Fibroblast of skin of scalp (primary cell): ENCODE measurements at places on chromosomes 3 and 15.
A peak's percentile ranks its signal among the peaks of the same experiment; 100 is the strongest.

- DNase-seq: no peak
These were observed 58.5 kb downstream of the TGFBR2 start for GRCh38 chr3:30664884-30665283.

GRCh38 chr3:23762214-23762613 lies 43.5 kb upstream of the UBE2E1 start:
- DNase-seq: no peak

DNA sequence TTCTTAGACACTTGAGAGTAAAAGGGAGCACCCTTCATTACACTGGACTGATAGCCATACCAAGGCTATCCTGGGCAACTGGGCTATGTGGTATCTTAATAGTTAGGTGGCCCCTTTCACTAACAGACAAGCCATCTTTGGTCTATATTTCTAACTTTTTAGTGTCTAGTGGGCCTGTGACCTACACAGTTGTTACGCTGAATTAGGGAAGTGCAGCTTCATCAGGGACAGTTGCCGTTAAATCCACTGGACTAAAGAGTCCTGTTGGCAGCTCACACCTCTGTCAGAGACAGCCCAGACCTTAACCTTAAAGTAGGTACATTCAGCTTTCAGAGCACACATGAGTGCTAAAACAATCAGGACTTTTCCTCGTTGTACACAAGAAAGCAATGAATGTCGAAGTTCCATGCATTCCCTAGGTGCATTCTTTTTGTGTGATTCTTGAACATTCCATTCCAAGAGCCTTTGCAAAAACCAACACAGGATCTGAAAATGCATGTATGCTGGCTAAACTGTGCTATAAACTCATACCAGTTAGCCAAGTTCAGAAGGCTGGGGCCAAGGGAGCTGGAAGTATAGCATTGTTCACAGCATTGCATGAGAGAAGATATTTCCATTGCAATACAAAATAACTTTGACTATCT lies 230.2 kb upstream of the EIF1B start:
- DNase-seq: peak; percentile 95

DNA sequence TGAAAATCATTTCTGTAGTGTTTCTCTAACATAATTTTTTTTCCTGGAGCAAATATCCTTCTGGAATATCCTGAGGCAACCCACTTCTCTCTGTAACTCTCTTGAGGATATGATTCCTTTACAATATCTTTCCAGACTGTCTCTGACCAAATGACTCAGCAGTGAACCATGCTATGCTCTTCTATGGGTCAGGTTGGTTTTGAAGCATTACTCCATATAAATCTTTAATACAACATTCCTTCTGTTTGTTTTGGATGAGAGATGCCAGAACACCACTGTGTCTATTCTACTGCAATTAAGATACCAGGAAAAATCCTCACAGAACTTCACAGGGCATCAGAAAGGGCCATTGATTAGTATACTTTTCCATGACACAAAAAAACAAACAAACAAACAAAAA lies 626.4 kb upstream of the ZNF385D start:
- peak; percentile 85 for DNase-seq

GRCh38 chr3:14915636-14916222 lies 31.7 kb upstream of the NR2C2 start:
- no peak for DNase-seq

DNA sequence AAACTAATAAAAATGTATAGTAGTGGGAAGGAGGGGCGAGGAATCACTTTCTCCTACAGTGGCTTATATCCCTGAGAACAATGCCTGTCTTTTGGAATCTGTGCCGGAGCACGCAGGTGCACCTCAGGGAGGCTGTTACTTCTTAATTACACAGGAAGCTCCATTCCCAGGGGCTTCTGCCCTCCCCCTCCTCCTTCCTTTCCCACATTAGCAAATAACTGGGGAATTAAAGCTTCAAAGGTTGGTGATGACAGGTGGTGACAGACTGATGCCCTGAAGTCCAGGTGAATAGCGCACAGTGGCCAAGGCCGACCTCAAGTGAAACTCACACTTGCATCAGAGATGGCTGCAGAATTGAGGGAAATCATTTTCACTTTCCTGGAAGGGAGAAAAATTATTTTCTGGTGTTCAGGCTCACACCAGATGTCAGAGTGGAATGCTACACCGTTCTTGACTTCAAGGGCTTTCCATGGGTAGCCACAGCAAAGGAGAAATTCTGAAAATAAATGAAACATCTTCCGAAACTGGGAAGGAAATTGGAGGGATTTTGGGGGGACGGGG lies 3.7 kb downstream of the GRAMD2A start:
- DNase-seq: no peak

GRCh38 chr3:36282766-36283165 lies 97.5 kb upstream of the STAC start:
- no peak for DNase-seq
